ENCODE measurements at places on chromosomes 4 and X.

- no peak for ATAC-seq
Observed at GRCh38 chrX:153870288-153870690, 15.7 kb downstream of the L1CAM start.

GRCh38 chrX:71301195-71301924 lies at the start of gene ITGB1BP2:
Gene ITGB1BP2 (plus strand): TSS chrX:71301750. CDS start chrX:71301807, 57 bp downstream.
- ATAC-seq, result peak; percentile 44

DNA sequence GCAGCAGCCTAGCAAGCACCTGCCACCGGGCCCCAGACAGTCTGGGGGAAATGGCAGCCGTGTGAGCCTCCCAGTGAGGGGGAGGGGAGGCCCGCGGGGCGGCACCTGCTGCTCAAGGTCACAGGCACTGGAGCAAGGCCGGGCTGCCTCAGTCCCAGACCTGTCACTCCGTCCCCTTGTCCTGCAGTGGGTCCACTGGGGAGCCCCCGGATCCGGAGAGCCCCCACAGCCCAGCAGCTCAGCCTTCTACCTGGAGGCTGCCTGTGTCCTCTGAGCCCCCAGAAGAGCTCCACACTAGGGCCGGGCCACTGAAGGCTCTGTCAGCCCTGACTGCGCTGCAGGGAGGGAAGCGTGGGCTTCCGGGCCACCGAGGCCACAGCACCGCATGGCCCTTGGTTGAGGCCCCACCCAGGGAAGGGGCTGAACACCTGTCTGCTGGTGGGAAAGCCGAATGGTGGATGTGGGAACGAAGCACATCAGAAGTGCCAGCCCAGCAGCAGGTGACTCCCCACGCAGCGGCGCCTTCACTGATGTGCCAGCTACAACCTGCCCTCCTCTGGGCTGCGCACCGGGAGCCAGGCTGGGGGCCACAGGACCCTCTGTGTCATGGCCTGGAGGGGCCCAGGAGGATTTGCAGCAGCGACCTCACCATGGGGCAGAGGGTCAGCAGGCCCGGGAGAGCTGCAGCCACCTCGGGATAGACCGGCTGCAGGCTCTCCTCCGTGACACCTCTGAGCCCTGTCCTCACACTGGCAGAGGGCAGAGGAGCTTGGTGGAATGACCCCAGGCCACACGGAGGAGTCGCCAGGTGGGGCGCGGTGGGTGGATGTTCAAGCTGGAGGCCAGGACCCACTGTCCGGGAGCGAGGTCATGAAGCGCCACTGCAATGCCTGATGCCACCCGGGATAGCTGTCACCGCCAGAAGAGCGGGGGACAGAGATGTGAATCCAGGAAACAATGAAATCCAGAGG lies 35.0 kb upstream of the MXD4 start:
- no peak for ATAC-seq

DNA sequence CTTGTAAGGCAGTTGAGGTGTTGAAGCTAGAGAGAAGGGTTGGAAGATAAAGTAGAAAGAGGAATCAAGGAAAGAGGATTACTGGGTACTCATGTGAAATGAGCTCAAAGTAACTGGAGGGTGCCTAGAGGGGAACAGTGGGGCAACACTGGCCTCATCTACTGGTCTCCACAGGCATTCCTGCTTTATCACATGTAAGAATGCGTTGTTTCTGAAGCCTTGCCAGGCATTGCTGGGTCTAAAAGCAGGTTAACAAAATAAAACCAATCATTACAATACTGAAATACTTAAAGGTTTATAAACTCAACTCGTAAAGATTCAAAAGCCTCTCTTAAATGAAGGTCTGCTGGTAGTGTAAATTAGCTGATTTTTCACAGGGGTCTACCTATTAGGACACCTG lies 96.0 kb downstream of the FANCB start:
- ATAC-seq, result no peak

DNA sequence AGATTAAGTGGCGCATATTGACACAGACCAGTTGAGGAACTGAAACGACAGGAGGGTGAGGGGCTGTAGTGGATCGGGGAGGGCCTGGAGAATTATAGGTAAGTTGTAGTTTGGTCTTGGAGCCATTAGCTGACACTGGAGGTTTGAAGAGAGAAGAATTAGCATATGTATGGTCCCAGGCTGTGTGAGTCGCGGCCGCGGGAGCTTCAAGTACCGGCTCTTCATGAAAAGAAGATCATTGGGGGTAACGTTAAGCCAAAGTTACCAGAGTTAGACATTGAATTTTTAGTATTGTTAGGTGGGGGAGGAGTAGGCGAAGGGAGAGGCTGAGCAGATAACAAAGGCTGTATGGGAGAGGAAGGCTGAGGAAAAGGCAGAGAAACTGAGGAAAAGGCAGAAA lies 56.5 kb downstream of the ZNF674 start:
- ATAC-seq, result no peak

- no peak for ATAC-seq
Observed at GRCh38 chr4:98614094-98614493, 44.3 kb downstream of the TSPAN5 start.
